ENCODE measurements at places on chromosomes 1 and 21. TPM values are rescaled to one million over a fixed set of nuclear protein-coding genes. Genes with fewer than 3 reads are reported as not detected.

The MEX3A gene
- 5.1 TPM for total RNA-seq

The CASP9 gene
- 8.6 TPM for total RNA-seq

The UBE2G2 gene
- 32.4 TPM for total RNA-seq

The LIPI gene
- not detected for total RNA-seq

The CDKN2C gene
- 33.9 TPM for total RNA-seq

The SFN gene
- 1.2 TPM for total RNA-seq

The ZNF593OS gene
- not detected for total RNA-seq

The JUN gene
- 62.4 TPM for total RNA-seq

The PLA2G2A gene
- total RNA-seq = not detected

The CELA2A gene
- not detected for total RNA-seq

The TNFRSF4 gene
- 0.30 TPM for total RNA-seq

The ASCL5 gene
- not detected for total RNA-seq

The MPZ gene
- 1.3 TPM for total RNA-seq

The GPR25 gene
- not detected for total RNA-seq

The LAMC1 gene
- total RNA-seq = 101 TPM

The TMEM61 gene
- total RNA-seq = not detected

The OR10J4 gene
- total RNA-seq = not detected

The KCNJ15 gene
- total RNA-seq = not detected

The KRTAP21-2 gene
- not detected for total RNA-seq

The MYBPH gene
- total RNA-seq = not detected

The BMP8A gene
- not detected for total RNA-seq

Measured in bronchus fibroblast of lung (primary cell).